ENCODE measurements at places on chromosomes 11 and 22.
A peak's percentile ranks its signal among the peaks of the same experiment; 100 is the strongest.

DNA sequence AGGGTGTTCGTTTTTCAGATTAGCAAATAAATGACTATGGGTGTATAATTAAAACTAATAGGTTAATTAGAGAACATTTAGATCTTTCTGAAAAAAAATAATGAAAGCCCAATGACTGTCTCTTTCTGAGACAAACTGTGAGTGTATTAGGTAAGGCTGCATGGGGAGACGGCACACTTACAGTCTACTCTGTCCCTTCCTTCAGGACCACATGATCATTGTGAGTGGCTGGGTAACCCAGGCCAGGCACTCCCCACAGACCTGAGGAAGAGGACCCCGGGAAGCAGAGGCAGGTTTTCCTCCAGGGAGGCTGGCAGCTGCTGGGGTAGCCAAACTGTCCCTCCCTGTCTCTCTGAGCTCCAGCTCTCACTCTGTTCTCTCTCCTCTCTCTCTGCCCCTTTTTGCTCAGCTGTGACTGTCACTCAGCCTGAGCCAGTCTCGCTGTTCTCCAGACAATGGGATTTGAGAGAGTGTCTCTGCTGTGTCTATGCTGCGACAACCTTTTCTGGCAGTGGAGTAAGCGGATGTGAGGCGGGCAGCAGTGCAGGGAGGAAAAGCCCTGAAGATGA is 83.1 kb upstream of the NCAM1 start:
- DNase-seq, result no peak

DNA sequence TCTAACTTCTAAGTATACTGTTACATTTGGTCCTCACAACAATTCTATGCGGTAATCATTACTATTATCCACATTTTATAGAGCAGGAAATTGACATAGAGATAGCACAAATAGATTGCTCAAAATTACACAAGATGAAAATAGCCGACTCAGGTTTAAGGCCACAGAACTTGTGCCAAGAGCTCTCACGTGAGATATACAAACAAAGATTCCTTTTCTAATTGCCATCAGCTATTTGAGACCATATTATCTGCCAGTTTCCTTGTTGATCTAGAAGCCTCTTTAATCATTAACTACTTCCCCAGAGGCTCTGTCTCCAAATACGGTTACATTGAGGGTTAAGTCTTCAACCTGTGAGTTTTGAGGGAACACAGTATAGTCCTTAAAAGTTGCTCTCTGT is 61.0 kb upstream of the GLYATL1B start:
- no peak for DNase-seq

GRCh38 chr11:10400856-10401255 is 54.2 kb upstream of the AMPD3 start:
- peak; percentile 37 for DNase-seq

- DNase-seq, result no peak
Measured at GRCh38 chr22:27629908-27630673, 171.5 kb downstream of the MN1 start.

GRCh38 chr11:131465039-131465438 is 94.6 kb downstream of the NTM start:
- DNase-seq, result no peak

DNA sequence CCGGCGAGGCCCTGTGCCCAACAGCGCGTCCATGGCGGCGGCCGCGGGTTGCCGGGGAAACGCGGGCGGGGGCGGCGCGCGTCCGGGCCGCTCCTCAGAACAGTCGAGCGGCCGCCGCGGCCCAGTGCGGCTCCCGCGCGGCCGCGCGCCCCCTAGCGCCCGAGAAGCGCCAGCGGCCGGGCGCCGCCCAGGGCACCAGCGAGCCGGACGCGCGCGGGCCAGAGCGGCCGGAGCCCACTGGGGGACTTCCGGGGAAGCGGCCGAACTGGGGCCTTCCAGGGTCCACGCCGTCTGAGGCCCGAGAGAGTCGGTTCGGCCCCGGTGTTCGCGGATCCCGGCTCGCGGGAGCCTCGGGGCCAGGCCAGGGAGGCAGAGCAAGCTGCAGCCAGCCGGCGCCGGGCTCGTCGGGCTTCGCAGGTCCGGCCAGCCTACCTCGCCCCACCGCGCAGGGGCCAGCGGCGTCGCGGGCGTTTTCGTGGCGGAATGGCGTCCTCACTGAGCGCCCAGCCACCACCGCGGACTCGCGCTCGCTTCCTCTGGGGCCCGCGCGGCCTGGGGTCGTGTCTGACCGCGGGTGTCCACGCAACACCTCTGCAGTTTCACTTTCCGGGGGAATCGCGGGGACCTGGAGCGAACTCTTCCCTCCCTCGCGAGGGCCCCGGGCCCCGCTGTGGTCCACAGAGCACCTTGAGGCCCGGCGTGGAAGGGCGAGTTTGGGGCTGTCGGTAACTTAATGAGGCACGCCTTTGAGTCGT is at the start of gene DENND6B:
TSS of gene DENND6B (minus strand) at position 57 of the 755 bp plus-strand sequence. CDS start at position 33, 24 bp downstream.
- DNase-seq, result peak; percentile 55

GRCh38 chr11:36500315-36500721 is 9.8 kb downstream of the TRAF6 start:
- peak; percentile 93 for DNase-seq

DNA sequence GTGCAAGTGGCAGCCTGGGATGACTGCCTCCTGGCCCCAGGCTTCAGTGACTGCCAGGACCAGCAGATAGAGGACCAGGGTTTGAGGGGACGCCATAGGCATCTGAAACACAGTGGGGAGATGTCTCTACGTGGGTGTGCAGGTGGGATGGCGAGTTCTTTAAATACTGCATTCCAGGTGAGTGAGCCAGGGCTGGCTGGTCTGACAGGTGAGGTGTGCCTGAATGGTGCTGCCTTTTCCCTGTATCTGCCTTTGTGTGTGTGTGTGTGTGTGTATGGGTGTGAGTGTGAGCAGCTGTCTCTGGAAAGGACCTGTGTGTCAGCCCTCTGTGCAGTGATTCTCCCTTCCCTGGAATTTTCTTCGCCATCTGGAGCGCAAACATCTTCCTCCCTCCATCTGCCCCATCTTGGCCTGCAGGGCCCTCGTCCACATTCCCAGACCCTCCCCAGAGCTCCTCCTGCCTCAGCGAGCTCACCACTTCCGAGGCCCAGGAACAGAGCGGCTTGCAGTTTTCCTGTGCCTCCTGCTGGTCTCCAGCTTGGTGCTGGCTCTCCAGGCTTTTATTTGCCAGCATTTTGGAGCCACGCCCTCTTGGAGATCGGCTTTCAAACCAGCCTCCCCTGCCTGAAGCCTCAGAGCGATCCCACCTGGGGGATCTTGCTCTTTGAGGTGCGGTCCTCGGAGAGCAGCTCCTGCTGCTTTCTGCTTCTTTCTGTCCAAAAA is at the start of gene GPHA2:
TSS of gene GPHA2 (minus strand) at position 535 of the 723 bp plus-strand sequence. CDS start at position 102, 433 bp downstream.
- DNase-seq, result no peak

GRCh38 chr11:44877571-44878497 is 72.8 kb downstream of the TP53I11 start:
- DNase-seq, result no peak

DNA sequence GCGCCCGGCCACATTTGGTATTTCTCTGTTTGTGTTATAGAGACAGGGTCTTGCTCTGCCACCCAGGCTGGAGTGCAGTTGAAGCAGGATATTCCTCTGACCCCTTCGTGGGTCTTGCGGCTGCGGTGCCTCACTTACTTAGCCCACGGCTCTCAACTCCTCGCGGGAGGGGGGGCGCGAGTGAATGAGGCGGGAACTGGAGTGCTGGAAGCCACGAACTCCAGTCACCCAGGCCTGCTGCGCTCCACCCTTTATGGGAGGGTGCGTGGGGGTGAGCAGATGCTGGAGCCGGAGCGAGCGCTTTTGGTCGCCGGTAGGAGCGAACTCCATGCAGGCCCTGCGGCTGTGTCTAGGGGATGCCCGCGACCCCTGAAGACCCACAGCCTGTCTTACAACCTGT is 1.8 kb downstream of the C11orf54 start:
- DNase-seq, result no peak

- no peak for DNase-seq
Measured at GRCh38 chr11:108672113-108672512, 7.2 kb downstream of the DDX10 start.

DNA sequence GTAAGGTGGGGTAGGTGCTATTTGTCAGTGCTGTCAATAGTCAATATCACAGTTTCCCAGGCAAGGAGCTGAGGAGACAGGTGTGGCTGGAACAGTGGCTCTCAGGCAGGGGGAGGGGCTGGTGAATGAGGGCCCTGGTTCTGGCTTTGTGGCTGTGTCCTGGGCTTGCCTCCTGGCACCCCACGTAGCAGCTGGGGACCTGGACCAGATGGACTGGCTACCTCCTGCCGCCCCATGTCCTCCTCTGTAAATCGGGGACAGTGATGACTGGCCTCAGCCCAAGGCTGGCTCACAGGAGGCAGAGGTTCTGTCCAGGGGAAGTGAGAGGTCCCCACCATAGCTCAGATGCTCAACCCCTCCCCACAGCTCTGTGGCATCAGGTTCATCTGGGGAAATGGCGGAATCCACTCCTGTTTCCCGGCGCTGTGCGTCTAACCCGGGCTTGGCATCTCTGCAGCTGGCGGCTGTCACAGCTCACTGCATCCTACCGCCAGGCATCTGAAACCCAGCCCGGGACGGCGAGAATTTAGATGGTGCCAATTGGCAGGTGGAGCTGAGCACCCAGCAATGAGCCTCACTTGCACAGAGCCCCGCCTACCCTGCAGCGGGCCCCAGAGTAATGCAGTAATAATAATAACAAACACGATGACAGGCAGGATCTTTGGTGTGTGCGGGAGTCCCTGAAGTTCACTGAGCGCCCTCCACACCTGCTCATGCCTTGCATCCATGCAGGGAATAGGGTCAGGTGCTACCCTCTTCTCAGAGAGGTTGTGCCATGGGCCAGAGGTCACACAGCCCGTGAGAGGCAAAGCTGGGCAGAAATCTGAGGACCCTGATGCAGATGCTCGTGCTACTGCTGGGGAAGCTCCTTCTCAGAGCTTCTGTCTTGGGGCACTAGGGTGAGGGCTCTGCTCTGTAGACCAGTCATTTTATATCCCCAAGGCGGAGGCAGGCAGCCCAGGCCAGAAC is 27.8 kb upstream of the SHISAL1 start:
- no peak for DNase-seq

DNA sequence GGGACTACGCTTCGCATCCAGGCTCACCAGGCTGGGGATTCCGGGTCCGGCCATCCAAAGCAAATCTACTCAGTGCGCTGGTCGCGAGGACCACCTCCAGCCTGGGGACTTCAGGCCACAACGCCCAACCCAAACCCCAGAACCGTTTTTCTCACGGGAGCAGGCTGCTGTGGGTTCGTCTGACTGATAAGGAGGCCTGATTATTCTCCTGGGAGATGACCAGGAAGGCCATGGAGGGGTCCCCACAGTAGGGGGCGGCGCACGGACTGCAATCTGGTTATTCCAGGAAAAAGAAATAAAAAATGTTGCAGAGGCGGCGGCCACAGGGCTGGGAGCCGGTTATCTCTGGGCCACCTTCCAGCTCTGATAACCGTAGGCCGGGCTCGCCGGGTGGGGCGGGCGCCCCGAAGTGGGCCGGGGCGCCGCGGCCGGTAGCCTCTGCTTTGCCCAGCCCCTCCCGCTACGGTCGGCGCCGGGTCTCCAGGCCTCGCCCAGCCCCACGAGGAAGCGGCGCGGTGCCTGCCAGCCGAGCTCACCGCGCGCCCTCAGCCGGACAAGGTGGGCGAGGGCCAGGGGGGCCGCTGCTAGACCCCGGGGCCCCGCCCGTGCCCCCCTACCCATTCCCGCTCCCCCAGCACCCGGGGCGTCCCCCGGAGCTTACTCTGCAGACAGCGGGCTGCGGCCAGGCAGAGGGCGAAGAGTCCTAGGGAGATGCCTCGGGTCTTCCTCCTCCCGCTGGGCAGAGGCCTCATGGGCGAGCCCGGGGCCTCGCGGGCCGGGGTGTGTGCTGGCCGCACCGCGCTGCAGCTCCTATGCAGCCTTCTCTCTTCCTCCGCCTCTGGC is 446 bp downstream of the VSTM5 start:
- no peak for DNase-seq

DNA sequence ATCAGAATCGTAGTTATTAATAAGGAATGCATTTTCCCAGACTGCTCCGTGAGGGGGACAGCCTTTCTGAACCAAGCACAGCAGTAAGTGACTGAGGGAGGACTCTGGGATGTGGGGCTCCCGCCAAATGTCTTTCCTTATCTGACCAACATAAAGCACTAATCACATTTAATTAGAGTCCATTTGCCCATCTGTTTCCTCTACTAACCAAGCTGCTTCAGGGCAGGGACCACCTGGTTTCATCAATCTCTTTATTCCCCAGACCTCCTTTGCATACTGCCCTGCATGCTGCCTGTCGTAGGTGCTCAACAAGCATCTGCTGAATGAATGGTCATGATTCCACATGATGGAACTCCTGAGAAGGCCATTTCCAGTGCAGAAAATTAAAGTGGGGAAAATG is 29.4 kb downstream of the SMCO4 start:
- DNase-seq, result no peak

DNA sequence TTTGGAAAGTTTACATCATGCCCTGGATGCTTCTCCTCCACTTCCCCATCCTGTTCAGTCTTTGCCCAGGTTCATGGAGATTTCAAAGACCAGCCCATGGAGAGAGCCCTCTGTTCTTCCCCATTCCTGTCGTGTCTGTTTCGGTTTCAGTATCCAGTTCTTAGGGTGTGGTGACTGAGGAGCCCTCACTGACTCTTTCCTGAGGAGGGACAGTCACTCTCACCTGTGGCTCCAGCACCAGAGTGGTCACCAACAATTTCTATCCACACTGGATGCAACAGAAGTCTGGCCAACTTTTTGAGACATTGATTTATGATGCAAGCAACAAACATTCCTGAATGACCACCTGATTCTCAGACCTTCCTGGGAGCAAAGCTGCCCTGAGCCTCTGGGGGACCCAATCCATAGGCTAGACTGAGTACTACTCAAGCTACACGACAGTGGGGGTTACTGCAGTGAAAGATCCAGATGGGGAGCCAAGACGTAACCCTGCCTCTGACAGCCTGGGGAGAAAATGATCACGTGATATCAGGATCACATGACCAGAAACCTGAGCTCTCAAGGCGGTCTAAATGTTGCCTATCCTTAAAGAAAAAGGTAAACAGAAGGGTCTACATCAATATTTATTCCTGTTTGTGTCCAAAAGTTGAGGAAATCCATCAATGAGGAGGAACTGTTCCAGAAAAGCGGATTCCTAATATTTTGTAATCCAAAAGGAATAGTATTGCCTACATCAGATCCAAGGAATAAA is 76.2 kb upstream of the VPREB1 start:
- DNase-seq, result peak; percentile 40

DNA sequence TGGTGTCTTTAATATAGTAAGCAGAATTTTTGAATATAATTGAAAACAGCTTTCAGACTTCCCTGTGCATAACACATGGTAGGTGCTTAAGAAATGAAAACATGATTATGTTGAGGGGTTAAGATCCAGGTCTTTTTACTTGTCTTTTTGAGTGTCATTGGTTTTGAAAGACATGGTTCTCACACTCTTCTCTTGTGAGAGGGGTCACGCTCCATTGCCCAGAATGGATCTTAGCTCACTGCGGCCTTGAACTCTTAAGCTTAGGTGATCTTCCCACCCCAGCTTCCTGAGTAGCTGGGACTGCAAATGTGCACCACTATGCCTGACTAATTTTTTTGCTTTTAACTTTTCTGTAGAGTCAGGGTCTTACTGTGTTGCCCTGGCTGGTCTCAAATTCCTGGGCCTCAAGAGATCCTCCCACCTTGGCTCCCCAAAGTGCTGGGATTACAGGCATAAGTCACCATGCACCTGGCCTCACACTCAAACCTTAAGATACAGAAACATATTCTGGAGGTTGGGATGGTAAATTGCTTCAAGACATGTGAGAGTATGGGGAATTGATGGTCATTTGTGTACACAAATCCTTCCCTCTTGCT is 1.4 kb downstream of the SPCS2 start:
- DNase-seq, result no peak
